ENCODE measurements at places on chromosomes 13 and 19. TPM values are rescaled to one million over a fixed set of nuclear protein-coding genes. Genes with fewer than 3 reads are reported as not detected.

Gene ZNF177
- 3.0 TPM for total RNA-seq

Gene NLRP4
- total RNA-seq: not detected

Gene SLITRK6
- not detected for total RNA-seq

Gene RCBTB2
- 5.1 TPM for total RNA-seq

Gene C19orf44
- total RNA-seq: 4.7 TPM

Gene RNF225
- 0.38 TPM for total RNA-seq

Gene ZNF611
- total RNA-seq: 12.3 TPM

Gene LMTK3
- not detected for total RNA-seq

Gene CDX2
- total RNA-seq: not detected

Gene LAIR2
- total RNA-seq: not detected

Gene KLK14
- total RNA-seq: not detected

All from SJCRH30 (cell line).